ENCODE measurements at places on chromosomes 5 and 9. TPM values are rescaled to one million over a fixed set of nuclear protein-coding genes. Genes with fewer than 3 reads are reported as not detected.
A peak's percentile ranks its signal among the peaks of the same experiment; 100 is the strongest.

DNA sequence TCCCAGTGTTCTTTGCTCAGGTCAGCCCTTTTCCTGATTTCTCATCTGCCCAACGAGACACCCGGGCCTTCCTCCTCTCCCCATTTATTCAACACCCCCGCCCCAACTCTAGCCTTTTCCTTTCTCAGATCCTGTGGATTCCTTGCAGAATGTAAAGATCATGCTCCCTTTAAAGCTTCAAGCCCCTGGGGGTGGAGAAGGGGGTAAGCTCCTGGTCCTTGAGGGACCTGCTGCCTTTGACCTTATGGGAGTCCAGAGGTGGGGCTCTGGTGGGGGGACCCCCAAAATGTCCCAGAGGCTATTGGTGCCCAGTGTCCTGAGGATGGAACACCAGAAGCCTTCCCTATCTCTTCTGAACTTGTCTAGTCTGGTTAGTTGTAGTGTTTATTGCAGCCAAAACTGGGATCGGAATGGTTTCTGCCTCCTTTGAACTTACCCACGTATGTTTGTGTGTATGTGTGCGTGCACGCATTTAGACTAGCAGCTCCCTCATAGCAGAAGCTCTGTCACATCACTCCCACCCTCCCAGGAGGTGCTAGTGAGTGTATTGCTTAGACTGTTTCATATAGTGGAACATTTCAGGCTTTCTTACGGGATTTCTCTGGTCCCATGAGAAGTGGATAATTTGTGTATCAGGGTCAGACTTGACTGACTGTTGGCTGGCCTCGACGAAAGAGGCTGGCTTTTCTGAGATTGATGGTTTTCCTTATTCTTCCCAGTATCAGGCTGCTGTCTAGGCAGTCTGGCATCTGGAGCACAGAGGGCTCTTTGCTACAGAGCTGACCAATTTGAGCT, 1.1 kb downstream of the GALNT10 start:
- DNase-seq = no peak

DNA sequence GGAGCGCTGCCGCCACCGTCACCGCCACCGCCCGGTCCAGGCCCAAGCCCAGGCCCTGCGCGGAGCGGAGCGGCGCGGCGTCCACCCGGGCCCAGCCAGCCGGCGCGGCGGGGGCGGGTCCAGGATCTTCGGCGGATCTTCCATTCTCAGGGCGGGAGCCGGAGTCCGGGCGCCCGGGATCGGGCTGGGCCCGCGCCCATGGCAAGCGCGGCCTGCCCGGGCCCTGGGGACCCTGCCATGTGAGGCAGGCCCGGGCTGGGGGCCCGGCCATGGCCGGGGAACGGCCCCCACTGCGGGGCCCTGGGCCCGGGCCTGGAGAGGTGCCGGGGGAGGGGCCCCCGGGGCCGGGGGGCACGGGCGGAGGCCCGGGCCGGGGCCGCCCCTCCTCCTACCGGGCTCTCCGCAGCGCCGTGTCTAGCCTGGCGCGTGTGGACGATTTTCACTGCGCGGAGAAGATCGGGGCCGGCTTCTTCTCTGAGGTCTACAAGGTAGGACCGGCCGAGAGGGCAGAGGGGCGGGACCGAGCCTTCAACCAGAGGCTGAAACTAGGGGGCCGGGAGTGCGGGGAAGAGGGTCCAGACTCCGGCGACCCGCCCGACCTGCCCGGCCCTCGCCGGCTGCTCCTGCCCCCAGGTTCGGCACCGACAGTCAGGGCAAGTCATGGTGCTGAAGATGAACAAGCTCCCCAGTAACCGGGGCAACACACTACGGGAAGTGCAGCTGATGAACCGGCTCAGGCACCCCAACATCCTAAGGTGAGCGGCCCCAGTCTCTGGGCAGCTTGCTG, 482 bp downstream of the TESK1 start:
- DNase-seq = no peak

DNA sequence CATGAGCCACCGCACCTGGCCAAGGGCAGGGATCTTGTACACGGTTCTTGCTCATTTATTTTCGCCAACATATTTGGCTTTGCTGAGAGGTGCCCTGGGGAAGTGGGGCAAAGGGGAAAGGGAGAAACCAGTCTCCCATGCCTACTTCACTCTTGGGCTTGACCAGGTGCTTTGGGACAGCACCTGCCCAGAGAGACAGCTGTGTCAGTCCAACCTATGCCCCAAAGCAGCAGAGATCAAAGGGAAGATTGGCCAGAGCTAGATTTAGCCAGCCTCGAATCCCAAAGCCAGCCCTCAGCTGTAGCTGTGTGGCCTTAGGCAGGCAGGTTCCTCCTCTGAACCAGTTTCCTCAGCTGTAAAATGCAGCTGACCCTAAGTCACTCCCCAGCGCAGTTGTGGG, 2.3 kb upstream of the PTGES start:
- DNase-seq = no peak

- no peak for DNase-seq
Measured at GRCh38 chr5:97670447-97670846, 487.4 kb upstream of the RIOK2 start.

- peak; percentile 69 for DNase-seq
Measured at GRCh38 chr5:133460172-133460758, 152.1 kb downstream of the FSTL4 start.

GRCh38 chr5:150780187-150780692, 1.7 kb downstream of the SMIM3 start:
- no peak for DNase-seq

The PCDHB5 gene
- not detected for total RNA-seq

The MARCHF11 gene
- total RNA-seq = not detected

The SOWAHA gene
- total RNA-seq = not detected

The GRK6 gene
- total RNA-seq = 125 TPM

The STPG3 gene
- not detected for total RNA-seq
